ENCODE measurements at places on chromosomes 12 and 14. TPM values are rescaled to one million over a fixed set of nuclear protein-coding genes. Genes with fewer than 3 reads are reported as not detected.

- peak; percentile 7 for DNase-seq
These were observed 15.4 kb downstream of the RIMBP2 start for GRCh38 chr12:130700492-130701401.

- no peak for DNase-seq
These were observed 8.3 kb upstream of the ABCD2 start for GRCh38 chr12:39627914-39628313.

- no peak for DNase-seq
These were observed 22.1 kb downstream of the SERPINA1 start for GRCh38 chr14:94366146-94366915.

Gene OR11H7
- not detected for total RNA-seq

DNA sequence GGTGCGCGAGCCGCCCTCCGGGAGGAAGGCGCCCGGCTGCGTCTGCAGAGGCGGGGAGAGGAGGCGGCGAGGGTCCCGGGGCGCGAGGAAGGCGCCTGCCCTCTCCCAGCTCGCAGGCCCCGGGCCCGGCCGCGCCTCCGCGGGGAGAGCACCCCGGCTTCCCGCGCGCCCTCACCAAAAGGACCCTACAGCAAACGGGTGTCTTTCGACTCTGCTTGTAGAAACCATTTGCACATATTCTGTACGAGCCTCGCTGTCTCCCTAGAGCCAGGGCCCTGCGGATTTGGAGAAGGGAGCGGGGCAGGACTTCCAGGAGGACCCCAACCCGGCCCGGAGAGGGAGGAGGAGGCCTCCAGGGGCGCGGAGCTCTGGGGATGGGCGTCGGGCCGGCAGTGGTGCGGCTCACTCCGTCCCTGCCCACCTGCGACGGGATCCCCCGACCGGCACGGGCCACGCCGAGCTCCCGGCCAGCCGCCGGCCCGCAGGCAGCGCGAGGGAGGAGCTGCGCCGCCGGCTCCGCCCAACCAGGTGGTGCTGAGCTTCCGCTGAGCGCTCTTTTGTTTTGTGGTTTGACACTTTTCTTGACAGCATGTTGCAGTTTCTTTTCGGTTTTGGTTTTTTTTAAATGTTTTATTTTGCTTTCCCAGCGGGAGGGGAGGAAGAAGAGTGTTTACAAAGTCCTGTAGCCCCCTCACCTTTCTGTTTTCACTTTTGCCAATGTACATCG, 103.3 kb upstream of the FKBP4 start:
- no peak for DNase-seq

Gene FIGNL2
- 0.36 TPM for total RNA-seq

DNA sequence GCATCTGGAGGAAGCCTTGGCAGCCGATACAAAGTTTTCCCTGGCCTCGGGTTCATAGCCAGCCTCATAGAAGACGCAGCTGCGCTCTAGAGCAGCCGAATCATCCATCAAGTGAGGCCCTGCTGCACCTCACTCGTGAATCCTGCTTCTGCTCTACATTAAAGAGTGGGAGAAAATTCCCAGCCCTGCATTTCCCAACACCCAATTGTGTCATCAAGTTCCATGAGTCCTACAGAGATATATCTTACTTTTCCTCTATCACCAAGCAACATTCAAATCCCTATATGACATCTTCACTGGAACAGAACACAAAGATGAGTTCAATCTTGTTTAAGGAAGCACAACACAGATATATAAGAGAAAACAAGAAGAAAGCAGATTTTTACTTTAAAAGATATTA, 139.3 kb downstream of the TTC7B start:
- DNase-seq: no peak

DNA sequence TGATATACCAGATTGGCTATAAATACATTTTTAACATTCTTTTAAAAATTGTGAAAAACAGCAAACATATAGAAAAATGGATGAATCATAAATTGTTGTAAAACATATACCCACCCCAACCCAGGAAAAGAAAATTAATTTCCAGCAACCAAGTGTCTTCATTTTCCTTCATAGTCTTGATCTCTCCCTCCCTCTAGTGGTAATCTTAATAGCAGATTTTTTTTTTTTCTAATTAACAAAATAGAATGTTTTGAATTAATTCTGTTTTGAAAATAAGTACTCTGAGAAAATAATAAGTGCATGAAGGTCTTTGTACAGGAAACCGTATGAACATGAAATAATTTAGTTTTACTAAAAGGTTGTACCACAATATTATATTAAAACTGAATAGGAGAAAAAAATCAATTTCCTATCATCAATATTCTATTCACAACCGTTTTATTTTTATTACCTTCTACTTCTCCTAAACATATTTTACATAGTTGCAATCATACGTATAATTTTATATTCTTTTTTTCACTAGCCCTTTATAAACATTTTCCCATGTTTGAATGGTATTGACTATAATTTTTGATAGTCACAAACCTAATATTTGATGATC, 7.0 kb downstream of the ETNK1 start:
- DNase-seq: no peak

Gene CACNA2D4
- 5.9 TPM for total RNA-seq

Gene SERPINA1
- 197 TPM for total RNA-seq

- DNase-seq: peak; percentile 37
These were observed 2.2 kb downstream of the DACT1 start for GRCh38 chr14:58639842-58640484.

GRCh38 chr12:25295361-25295760, 44.6 kb upstream of the KRAS start:
- DNase-seq: no peak

GRCh38 chr14:22265319-22266141, 323.5 kb downstream of the DAD1 start:
- DNase-seq: no peak

Gene KRT74
- not detected for total RNA-seq

Gene DEPDC4
- total RNA-seq: 3.0 TPM

Gene USP44
- total RNA-seq: 0.39 TPM

- no peak for DNase-seq
These were observed 54.7 kb upstream of the CLMN start for GRCh38 chr14:95374239-95374997.

GRCh38 chr12:111274777-111275176, 94.1 kb downstream of the PHETA1 start:
- no peak for DNase-seq

DNA sequence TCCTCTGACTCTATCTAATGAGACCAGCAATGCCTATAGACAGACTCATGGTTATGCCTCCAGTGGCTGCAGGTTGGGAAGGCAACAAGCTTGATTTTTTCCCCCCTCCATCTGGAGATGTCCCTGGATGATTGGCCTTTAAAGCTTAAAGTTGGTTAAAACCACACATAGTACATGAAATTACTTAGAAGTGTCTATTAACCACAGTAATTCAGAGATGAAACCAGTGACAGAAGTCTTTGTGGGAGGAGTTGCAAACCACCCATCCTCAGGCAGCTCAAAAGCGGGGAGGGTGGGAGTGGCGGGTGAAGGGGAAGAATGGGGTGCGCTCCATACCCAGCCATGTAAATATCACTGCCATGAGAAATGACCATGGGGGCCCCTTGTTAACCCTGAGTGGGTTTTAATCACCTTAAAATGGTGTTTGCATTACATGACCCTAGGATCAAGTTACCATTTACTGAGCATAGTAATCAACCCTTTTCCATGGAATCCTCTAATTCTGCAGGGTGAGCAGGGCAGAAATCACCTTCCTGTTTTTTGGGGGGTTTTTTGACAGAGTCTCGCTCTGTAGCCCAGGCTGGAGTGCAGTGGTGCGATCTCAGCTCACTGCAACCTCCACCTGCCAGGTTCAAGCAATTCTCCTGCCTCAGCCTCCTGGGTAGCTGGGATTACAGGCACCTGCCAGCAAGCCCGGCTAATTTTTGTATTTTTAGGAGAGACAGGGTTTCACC, 133.5 kb downstream of the FOXN3 start:
- no peak for DNase-seq

GRCh38 chr12:124165695-124166094, 129.2 kb upstream of the RFLNA start:
- DNase-seq: no peak

DNA sequence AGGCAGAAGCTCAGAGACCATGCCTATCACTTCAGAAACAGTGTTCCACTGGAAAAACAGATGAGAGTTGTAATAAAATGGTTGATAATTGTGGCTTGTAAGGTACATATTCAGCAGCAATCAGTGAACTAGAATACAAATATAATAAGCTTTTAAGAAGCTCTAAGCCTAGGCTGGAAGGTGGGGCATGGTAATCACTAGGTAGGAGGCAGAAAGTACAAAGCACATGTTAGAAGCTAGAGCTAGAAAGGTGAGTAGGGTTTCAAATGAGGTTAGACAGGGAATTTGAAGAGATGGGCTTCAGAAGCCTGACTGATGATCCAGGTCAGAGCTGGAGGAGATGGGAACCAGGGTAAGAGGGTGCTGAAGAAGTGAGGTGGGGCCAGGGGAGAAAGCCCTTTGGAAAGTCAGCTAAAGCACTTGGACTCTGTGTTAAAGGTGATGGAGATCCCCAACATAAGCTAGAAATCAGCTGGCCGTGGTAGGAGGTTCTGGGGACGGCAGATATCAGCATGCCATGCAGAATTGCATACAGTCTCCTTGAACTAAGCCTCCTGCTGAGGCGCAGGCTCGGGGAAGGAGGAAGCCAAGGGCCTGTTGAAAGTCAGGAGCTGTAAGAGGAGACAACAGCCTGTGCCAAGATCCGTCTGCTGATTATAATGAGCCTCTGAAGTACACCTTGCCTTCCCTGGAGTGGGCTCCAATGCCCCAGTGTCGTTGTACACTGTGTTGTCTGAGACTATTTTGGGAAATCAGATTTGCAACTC, 659.4 kb downstream of the BCL11B start:
- DNase-seq: no peak

All from left colon (tissue), 2 donors.